Renal pelvis (tissue), 12 donors: ENCODE measurements at places on chromosomes 2 and 18.

DNA sequence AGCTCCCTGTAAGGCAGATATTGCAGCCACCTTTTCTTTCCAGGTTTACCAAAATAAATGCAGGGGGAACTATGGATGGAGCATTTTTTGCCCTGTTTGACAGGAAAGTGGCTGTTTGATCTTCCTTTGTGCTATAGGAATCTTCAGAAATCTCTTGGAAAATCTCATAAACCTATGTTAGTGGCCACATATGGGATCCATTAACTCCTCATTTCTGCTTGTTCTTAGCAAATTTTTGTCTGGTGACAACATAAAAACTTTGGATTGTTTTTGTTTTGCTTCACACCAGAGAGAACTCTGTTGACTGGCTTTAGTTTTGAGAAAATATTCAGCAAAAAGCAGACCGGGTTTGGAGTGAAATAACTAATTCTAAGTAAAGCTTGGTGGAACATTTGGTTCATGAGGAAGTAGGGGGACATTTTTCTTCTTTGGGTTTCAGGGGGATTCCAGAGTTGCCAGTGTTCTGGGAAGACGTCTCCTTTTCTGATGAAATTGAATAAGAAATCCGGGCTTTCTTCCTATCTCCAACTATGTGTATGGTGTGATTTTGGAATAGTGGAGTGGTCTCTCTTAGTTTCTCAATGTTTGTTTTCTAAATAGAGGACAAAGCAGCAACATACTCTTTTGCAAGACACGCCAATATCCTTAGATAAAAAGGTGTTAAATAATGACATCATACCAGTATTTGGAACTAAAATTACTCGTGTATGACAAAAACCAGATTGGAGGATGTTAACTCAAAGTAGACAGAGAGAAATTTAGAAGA lies 174.4 kb downstream of the ICOS start:
- peak; percentile 49 for DNase-seq

GRCh38 chr2:99275882-99276281 lies 20.4 kb upstream of the LYG2 start:
- no peak for DNase-seq

DNA sequence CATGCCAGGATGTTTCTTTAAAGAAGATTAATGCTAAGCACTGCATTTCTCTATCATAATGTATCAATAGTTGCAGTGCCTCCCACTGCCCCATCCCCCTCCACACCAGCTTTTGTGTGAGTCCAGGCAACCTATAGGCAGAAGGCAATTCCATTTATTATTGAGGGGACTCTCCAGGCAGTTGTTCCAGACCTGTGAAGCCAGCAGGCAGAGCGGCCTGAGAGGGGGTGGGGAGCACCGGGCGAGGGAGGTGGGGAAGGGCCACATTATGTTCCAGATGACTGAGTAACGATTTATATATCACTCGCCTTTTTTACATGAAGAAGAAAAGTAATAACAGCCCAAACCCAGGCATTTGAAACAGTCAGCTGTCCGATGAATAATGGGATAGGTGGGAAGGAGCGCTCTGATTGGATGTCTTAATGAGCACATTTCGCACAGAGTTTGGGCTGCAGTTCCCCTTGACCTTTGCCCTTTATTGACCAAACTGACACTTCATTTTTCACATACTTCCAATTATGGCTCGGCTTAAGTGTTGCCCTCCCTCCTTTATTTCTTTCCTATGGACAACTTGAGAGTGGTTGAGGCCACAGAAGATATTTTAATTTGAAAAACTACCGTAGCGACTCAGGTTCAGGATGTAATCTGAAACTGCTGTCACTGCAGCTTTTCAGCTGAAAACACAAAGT lies 34.4 kb downstream of the MEIS1 start:
- no peak for DNase-seq

- no peak for DNase-seq
Observed at GRCh38 chr2:71460595-71461303, 7.4 kb downstream of the DYSF start.

DNA sequence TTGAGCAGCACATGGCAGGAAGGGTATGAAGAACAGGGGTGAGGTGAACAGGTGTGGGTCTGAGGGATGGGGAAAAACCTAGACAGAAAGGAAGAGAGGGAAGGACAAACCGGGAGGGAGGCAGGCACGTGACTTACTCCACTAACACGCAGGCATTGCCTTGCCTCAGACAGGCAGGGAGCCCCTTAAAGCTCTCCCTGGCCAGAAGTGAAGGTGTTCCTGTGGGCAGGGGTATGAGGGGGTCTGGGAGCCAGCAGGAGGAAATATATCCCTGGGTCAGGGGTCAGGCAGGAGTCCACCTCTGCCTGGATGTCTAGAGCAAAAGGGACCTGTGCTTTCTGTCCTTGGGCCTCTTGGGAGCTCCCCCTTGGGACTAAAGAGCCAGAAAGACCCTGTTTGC lies 135.3 kb upstream of the EPAS1 start:
- no peak for DNase-seq

DNA sequence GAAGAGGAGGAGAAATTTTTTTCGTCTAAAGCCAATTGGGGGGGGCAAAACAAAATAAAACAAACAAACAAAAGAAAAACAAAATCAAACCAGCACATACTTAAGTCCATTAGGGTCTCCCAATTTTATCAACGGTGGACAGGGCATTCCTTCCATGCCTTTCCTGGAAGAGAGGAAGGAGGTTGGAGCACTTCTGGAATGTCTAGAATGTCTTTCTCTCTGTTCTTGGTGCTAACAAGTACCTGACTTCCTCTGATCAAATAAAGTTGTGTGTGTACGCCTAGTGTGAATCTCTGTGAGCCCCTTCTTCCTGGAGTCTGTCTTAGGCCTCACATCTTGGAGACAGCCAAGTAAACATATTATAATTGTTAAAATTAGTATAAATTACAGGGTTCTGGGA lies 399.0 kb upstream of the LRRTM1 start:
- no peak for DNase-seq

DNA sequence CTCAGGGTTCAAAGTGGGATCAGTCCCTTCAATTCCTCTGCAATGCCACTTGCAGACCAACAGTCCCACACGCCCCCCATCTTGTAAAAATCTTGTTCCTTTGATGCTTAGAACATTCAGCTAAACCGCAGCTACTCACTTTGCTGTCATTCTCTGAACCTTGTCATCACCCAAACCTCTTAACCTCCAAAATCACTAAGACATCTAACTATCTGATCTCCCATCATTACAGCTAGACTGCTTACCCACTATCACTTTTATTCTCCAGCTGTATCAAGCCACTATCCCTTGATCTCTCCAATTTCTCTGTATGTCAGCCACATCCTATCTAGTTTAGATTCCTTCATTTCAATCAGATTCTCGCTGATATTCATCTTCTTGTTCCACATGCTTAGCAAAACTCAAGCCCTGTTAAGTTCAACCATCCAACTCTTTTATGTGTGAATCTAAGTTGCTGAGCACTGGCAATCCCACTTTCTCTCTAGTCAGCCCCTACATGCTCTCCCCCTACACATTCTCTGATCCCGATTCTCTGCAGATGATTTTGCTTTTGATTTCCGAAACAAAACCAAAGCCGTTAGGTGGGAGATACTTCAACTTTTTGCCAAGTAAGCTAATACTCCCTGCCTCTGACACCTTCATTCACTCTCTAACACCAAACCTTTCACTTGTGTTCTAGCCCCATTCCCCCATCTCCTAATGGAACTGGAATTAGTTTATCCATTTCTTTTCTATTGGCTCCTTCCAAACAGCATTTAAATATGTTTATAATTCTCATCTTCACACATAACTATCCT lies 4.6 kb downstream of the GTF3C2 start:
- DNase-seq, result no peak

- DNase-seq, result no peak
Observed at GRCh38 chr18:7023063-7023580, 94.5 kb downstream of the LAMA1 start.

DNA sequence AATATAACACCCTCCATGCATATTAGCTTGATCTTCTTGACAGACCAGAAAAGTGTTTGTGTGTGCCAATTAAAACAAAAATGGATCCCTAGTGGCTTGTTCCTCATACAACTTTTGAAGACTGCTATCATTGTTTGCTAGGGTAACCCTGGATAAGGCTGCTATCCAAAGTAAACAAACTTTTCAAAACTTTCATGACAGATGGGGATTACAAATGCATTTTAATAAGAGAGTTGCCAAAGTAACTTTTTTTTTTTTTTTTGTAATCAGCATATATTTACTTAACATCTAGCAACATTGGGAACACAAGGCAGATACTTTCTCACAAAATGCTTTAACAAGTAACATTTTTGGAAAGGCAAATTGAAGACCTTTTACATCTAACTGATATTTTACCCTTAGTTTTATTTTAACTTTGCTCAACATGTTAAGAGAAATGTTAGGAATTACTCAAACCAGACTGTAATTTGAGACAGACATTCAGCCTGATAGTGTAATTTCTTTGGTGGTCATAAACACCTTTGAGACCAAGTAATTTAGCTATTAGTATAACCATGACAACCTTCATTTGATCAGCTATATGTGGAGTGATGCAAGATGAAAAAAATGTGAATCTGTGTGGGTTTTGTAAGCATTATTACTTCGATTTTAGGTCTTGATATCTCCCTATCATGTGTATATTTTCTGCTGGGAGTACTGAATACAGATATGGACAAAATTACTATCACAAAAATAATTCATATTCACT lies 300.9 kb downstream of the ARHGAP15 start:
- DNase-seq, result peak; percentile 16

DNA sequence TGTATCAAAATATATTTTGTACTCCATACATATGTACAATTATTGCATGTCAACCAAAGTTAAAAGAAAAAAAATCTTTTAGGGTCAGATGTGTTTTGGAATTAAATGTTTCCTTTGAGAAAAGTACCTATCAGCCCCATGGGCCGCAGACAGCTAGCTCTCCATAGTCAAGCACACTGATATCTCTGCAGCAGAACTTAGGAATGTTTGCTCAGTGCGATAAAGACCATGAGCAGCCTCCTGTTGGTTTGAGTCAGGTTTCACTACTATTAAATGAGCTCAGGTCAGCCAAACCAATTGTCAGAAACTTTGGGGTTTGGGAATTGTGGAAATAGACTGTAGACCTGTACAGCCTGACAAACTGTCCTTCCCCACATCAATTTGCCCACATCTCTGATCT lies 33.7 kb downstream of the LCT start:
- DNase-seq, result no peak

GRCh38 chr2:148052687-148053086 lies 31.8 kb downstream of the MBD5 start:
- no peak for DNase-seq

DNA sequence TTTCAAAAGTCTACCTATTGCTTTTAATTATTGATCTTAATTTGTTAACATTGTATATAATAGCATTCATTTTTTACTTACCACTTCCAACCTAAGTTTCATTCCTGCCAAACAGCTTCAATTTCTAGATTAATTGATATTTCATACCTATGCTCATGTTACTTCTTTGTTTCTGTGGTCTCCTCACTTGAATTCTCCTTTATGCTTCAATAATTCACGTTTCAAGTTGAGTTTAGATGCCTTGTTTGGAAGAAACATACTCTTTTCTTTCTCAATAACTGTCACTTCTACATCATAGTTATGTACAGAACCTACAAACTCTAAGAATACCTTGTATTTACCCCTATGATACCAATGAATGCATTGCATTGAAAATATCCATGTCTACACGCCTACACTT lies 862.2 kb upstream of the LRATD1 start:
- DNase-seq, result no peak

GRCh38 chr2:47205576-47206141 lies 50.6 kb upstream of the STPG4 start:
- DNase-seq, result no peak

GRCh38 chr2:142575561-142575960 lies 301.9 kb upstream of the KYNU start:
- no peak for DNase-seq

DNA sequence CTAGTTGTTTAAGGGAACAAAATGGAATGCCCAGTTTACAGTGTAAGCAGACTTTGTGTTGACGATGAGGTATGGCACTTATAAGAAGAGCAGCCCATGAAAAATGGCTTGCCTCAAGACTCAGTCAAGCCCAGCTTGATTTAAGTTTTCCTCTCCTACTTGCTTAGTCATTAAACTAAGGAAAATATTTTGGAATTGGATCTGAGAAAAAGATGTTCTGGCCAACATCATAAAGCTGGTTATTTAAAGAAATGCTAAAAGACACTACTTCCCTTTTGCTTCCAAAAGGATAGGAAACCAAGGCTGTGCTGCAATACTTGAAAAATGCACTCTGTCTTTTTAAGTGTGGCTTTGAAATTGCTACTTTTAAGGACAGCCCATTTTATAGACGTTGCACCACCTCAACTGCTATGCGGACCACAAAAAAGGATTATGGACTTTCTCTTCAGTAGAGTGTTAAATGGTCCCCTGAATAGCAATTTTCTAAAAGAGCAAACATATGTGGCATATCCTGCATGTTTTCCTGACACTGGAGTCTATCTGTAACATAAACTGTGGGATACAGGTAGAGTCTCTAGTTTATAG lies 32.1 kb downstream of the CCDC141 start:
- no peak for DNase-seq

- no peak for DNase-seq
Observed at GRCh38 chr2:157309878-157310277, 15.7 kb downstream of the ERMN start.

DNA sequence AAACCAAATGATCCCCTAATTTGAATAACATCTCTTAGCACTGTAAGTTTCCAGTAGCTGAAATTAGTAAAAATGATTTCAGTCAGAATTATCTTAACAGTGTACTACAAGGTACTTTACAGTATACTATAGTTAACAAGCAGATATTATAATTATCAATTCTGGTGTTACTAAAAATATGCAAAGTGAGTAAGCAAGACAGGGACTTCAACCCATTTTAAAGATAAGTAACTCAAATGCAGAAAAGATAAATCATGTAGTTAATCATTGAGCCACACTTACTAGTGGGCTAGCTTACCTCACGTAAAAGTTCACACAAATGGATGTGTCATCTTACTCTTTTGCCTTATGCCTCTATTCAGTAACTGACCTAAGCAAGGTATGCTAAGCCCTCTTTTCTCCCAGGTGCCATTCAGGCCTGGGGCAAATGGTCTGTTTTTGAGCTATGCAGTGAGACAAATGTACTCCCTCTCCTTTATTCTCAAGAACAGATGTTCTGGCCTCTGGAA lies 101.0 kb downstream of the NBAS start:
- no peak for DNase-seq
